ENCODE measurements at places on chromosomes 5 and 9. TPM values are rescaled to one million over a fixed set of nuclear protein-coding genes. Genes with fewer than 3 reads are reported as not detected.

GRCh38 chr9:21513431-21513830 lies 31.3 kb upstream of the IFNE start:
- no peak for DNase-seq

DNA sequence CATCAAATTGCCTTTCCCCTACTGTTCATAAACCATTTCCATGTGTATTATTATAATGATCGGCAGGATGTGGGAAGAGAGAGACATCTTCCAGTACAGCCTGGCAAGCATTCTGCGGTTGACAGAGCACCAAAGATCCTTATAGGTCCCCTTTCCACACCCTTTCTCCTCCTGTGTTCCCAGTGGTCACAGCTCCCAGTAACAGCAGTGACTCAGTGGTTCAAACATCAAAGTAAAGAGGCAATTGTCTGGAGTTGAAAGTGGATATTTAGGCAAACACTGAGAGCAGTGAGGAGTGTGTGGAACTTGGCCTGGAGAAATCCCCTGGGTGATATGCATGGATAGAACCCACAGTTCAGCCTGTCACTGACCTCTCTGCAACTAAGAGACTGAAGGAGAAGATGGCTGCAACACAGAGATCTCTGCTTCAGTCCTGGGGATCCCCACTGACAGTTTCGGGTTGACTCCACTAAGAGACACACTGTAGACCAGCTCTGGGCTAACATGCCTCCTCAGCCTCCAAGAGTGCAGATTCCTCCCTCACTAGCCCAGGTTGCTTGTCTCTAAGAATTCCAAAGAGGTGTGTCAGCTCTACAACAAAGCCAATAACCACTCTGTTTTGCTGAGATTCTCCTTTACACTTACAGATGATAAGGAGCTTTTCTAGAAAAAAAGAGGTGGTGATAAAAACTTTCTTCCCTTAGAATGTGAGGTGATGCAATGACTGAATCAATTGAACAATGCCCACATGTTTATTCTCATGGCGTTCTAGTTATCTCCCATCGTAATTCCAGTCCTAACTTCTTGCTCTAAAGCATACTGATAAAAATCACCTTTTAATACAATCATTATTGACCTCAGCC lies 94.4 kb upstream of the IL6ST start:
- DNase-seq, result no peak

DNA sequence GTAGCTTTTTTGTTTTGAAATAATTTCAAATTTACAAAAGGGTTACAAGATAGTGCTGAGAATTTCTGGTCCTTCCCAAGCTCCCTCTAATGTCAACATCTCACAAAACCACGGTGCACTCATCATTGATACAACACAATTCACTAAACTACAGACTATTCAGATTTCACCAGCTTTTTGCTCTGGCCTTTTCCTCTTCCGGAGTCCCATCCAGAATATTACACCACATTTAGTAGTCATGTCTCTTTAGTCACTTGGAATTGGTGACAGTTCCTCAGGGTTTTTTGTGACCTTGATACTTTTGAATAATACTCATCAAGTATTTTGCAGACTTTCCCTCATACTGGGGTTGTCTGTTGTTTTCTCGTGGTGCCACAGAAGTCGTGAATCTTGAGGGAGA lies 484.0 kb downstream of the GADD45G start:
- no peak for DNase-seq

Gene TNC
- total RNA-seq, result 3.3 TPM

DNA sequence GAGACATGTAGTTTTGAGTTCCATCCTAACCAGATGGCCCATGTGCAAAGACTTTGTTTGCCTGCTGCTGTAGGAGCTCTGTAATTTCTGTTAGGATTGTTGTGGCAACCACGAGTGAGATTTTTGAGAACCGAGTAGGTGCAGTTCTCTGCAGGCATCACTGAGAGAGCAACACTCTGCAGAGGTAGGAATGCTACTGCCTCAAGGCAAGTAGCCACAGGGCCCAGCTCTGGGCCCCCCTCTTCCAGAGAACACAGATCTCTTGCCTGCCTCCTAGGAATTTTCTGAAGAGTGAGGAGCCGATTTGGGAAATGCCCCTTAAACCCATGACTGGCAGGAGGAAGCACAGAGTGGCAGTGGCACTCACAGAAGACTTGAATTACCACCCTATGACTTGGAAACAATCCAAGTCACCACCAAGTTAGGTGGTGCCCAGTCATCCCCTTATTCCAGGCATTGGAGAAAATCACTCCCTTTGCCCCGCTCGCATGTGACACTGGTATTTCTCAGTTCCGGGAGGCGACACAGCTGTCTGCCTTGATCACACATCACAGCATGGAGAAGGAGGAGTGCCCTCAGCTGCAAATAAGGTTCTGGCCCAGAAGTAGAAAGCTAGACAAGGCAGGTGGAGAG lies 52.5 kb upstream of the SLC2A8 start:
- DNase-seq, result no peak

DNA sequence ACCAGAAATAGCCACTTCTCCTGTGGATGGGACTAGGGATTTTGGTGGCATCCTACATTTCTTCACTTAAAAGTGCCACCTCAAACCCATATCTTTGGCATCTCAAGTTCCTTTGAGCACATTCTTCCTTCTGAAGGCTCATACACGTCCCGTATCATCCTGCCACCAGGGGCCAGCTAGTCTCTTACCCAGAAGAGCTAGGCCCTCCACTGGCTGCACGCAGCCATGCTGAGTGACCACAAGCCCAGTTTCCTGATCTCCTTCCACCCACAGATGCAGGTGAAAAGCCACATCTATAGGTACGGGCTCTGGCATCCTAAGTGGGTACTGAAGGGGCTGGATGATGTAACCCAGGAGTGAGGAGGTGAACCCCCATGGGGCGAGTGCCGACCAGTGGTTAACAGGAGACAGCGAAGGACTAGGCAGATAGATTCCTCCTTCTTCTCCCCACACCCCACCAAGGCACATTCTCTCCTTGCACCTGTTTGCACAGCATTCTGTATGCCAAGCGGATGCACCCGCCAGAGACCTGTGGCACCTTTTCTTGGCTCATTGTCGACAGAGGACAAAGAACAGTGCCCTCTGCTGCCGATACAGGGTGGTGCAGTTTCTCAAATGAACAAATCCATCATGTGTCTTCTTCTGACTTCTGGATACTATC lies 14.4 kb upstream of the SCGB3A1 start:
- peak; percentile 78 for DNase-seq

DNA sequence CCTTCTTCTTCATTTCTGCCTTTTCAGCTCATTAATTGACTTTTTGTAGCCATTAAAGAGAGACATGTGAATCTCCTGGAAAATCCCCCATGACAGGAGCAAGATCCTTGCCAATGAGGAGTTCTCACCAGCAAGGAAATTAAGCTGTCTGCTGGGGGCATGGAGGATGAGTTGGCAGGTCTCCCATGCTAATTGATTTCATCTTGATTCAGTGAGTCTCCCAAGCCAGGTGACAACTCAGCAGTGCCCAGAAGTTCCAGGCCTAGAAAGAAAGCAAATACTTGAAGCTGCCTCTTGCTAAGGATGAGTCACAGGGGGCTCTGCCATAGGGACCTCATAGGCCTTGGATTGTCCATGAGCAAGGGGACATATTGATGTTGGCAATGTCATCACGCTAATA lies 30.0 kb upstream of the ADRA1B start:
- no peak for DNase-seq

- DNase-seq, result no peak
Observed at GRCh38 chr9:126154869-126155268, 171.8 kb upstream of the MVB12B start.

Gene NR2F1-AS1
- total RNA-seq, result 0.76 TPM

- DNase-seq, result no peak
Observed at GRCh38 chr5:157611571-157612476, 36.2 kb upstream of the ADAM19 start.

Gene OGN
- 0.11 TPM for total RNA-seq

DNA sequence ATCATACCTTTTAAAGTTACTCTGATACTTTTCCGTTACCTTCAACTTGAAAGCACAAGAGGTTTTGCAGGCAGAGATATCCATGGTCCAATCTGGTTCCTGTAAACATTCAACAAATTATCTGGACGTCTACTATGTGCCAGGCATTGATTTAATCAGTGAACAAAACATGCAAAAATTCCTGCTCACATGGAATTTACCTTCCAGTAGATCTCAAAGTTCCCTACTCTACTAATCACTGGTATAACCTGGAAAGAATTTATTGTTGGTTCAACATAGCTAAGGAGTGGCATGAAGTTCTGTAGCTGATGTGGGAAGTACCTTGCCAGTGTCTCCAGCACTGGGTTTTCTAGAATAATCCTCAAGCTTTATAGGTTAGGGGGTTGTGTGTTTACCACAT lies 9.8 kb downstream of the OCLN start:
- no peak for DNase-seq

- DNase-seq, result no peak
Observed at GRCh38 chr9:112327718-112328450, 5.5 kb downstream of the PTBP3 start.

- no peak for DNase-seq
Observed at GRCh38 chr9:100639854-100640253, 62.0 kb downstream of the CAVIN4 start.

DNA sequence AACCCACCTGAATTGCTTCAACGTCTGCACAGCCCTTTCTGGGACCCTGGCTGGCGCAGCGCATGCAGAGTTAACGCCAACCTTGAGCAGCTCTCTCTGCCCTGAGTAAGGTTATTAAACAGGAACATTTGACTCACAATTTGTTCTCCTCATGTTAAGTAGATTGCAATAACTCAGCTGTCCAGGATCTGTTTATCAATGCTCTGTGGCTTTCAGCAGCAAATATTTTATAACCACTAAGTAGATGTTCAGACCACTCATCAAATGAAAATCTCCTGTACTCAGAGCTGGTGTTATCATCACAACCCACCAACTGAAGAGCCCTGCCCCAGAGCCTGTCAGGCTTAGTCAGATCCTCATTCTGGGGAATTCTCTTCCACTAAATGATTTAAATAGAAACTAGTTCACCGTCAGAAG lies 403.0 kb downstream of the ZNF608 start:
- no peak for DNase-seq

Gene GRXCR2
- total RNA-seq, result not detected

Gene CRHBP
- total RNA-seq, result not detected

GRCh38 chr5:15463231-15463980 lies 36.6 kb upstream of the FBXL7 start:
- DNase-seq, result no peak

DNA sequence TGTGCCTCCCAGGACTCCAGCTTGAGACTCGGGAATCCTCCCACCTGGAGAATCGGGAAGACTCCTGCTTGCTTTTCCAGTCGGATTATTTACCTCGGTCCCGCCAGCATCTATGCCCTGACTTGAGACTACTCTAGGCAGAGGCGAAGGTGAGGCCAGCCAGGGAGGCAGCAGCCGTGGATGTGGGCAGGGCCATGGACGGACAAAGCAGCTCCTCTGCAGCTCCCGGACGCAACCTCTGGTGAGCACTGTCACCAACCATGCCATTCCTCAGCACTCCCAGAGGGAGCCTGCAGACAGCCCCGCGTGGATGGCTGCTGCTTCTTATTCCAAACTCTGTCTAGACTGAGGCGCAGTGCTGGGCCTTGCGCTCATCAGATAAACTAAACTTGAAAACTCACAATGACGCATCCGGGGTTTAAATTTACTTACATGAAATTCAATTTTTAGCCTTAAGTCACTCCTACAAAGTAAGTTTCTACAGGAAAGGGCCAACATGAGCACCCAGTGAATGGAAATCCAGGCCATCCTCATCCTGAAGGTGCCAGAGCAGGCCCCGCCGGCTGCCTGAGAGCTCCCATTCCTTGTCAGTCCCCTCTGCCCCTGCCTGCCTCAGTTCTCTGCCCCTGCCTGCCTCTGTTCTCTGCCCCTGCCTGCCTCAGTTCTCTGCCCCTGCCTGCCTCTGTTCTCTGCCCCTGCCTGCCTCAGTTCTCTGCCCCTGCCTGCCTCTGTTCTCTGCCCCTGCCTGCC lies 17.8 kb downstream of the MED10 start:
- DNase-seq, result peak; percentile 28

GRCh38 chr9:38690574-38690973 lies 29.4 kb downstream of the FAM240B start:
- no peak for DNase-seq

DNA sequence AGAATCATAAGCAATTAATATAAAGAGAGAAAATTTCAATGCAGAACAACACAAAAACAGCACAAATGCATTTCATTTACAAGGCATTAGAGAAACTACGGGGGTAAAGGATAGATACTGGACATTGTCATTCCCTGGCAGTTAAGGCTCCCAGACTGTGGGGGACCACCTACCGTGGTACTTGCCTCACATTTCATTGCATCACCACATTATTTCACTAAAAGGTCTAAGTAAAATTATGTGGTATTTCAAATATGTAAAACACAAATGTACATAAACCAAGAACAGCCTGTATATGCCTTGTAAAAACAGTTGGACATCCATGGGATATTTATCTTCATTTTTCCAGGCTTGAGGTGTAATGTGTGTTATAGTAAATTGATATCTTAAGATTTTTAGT lies 571.2 kb upstream of the ZNF462 start:
- no peak for DNase-seq

GRCh38 chr9:133583586-133583985 lies 25.6 kb downstream of the FAM163B start:
- DNase-seq, result no peak

Gene EIF4E1B
- total RNA-seq, result 1.1 TPM

Gene PIP5KL1
- total RNA-seq, result 15.8 TPM

Gene CBY3
- total RNA-seq, result 0.37 TPM

All from WTC11 (cell line).